ENCODE measurements at places on chromosomes 6 and 20.

DNA sequence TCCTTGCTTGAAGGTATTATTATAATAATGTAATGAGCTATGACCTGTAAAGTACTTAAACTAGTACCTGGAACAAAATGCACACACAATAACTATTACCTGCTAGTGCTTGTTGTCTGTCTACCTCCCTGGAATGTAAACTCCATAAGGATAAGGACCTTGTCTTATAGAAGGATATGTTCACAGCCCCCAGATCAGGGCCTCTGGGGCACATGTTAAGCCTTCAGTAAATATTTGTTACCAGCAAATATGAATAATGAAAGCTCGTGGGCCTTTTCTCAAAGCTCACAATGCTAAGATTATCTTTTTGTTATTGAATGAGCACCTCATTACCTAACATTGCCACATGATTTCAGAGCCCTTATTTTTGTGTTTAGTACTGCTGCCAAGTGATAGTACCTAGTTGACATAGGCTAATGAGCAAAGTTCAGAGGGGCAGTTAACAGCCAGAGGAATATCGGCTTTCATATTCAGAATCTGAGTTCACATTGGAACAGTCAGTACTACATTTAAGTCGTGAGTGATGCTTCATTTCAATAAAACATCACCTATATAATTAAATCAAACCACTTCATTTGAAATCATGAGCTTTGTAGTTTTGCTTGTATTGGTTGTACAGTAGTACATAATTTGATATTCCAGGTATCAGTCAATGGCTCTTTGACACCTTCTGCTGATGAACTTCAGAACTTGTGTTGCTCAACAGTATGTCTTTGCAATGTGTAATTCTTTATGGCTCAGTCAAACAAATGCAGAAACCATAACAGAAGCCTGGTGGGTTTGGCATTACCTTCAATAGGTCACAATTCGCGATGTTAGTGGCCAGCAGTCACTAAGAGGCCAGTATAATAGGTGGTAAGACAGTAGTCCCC lies 11.8 kb upstream of the SMLR1 start:
- no peak for DNase-seq

DNA sequence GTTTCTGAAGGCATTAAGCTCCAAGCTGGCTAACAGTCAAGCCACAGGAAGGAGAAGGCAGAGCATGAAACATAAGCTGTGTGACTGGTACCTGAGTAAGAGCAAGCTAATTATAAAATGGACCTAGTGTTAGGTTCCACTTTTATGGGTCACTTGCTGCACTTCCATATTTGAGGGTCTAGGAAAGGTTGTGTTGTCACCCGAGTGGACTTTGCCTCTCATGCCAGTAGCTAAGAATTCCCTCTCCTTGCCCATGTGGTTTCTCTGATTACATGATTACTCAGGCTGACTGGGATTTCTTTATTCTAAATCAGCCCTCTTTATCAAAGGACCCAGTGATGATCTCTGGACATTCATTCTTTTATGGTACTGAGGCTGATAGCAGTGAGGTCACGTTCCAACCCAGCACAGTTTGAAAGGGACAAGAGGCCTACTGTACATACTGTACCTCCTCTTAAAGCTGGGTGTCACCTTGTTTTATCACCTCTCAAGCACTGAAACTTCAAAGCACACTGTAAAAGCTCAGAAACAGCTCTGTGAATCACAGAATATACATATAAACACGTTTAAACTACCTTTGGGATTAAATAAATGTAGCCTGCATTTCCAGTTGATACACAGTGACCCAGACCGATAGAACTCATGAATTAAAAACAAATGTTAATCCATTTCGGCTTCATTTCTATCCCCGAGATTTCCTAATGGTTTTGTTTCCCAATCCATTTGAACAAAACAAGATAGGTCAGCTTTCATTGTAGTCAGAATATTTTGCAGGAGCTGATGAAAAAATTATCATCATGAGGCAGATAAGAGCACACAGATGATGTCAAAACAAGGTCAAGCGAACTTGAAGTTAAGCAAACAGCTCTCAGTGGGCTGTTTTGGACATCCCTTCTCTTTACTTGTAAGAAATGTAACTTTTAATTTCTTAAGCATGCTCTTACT lies 96.5 kb downstream of the ALDH8A1 start:
- DNase-seq = no peak

DNA sequence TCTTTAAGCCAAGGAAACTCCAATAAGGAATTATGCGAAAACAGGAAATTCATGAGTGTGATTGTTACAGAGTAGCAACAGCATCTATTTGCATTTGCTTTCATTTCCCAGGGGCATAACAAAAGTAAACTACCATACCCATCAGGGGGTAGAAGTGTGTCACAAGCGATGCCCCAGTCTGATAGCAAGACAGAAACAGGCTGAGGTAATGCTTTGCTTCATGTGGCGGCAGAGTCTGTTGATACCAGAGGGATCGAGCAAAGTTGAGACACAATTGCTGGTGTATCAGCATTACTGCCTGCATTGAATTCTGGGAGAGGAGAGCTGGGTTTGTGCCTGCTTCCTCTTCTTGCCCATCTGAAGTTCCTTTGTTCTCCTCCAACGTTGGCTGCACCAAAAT lies 51.2 kb upstream of the LYRM2 start:
- no peak for DNase-seq

DNA sequence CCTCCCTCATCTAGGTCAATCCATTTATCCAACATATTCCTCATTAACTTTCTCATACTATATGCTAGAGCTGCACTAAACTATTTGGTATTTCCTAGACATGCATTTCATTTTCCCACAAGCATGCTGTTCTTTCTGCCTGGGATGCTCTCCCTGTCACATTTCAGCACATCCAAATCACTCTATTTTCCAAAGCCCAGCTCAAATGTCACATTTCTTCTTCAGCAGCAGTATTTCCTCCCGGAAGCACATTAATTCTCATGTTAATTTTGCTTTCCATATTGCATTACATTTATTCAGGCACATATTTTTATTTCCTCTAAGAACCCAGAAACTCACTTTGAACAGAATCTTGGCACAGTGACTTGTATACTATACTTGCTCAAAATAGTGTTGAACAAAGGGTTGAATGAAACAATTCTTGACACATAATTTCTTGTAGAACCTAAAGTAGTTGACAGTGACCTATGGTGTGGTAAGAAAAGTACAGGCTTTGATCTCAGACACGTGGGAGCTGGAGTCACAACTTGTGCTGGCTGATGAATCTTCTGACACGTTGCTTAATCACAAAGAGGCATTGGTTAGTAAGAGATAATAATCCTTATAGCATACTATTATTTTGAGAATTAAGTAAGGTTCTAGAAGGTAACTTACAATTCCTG lies 30.8 kb upstream of the CD2AP start:
- no peak for DNase-seq

DNA sequence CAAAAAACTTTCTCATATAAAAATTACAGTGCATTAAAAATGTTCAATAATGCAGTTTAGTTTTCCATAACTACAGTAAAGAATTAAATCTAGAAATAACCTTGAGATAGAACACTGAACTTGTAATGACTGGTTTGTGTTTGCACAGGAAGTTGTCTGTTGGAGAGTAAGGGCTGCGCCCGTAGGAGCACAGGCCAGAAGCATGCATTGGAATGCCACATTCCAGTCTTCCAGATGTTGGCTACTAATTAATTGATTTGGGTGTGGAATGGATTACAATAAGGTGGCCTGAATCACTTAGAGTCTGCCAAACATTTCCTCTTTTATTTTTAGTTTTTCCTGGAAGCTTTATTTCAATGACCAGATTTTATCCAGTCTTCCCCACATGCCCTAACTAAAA lies 582.6 kb upstream of the MMS22L start:
- DNase-seq = no peak

GRCh38 chr20:62587757-62588402 lies 54.4 kb upstream of the SLCO4A1 start:
- peak; percentile 67 for DNase-seq

GRCh38 chr20:13261460-13262301 lies 40.6 kb downstream of the ISM1 start:
- peak; percentile 67 for DNase-seq

DNA sequence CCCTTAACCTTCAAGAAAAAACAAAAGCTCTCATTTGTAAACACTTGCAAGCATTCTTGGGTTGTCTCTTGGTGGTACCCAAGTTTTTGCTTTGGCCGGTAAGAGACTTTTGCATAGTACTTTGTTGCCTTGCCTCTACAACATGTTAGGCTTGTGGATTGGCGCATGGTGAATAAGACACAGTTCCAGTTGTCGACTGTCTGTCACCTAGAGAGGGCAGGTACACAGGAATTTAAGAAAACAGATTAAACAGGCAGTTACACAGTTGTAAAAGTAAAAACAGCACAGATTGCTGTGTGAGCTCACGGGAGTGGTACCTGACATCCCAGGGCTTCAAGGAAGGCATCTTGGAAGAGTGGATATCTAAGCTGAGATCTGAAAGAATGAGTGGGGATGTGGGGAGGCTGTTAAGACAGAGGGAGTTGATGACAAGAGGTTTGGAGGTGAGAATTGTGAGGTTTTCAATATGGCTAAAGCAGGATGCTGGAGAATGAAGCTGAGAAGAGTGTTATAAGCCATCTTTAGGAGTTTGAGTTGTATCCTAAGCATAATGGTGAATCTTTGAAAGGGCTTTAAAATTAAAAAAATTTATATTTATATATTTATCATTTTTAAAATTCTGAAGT lies 19.2 kb downstream of the UTRN start:
- no peak for DNase-seq

DNA sequence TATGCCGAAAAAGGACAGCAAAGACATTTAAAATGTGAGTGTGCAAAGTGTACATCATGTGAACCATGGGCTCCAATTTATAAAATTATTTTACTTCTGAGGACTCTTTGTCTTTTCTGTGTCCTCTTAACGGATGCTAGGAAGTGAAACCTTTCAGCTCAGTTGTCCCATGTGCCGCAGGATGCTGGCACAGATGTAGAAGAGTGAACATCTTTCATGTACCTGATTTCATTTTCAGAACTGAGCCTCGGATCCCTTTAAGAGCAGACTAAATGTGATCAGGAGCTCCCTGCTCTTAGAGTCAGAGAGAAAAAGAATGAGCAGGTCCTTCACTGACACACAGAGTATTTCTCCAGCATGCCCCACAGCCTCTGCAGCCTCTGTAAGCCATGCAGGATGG lies 27.6 kb upstream of the FUCA2 start:
- DNase-seq = no peak

GRCh38 chr20:33649201-33649681 lies 12.9 kb upstream of the C20orf144 start:
- DNase-seq = no peak

DNA sequence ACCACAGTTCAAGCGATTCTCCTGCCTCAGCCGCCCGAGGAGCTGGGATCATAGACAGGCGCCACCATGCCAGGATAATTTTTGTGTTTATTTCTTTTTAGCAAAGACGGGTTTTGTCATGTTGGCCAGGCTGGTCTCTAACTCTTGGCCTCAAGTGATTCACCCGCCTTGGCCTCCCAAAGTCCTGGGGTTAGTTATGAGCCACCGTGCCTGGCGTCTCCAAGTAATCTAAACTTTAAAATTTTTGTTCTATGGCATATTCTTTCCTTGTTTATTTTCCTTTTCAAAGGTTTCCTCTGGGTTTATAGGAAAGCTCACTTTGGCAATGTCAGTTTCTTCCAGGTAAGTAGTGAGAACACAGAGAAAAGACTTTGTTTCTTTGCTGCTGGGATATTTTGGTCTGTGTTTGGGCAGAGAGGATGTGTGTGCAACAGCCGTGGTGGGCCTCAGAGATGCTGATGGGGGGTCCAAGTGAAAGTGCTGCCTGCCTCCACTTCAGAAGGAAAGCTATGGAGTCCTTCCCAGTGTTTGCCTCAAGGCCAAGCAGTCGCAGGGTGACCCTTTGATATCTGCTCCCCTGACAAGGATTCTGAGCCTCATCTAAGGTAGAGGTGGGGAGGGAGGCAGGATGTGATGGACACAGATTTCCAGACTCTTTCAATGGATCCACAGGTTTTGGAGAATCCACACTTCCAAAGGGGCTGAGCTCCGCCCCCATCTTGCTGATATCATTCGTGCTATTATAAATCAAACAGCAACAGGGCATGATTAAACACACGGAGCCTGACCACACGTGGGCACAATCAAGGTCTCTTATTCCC lies 2.3 kb downstream of the LRP11 start:
- DNase-seq = no peak

- DNase-seq = no peak
Observed at GRCh38 chr6:25334793-25335192, 55.6 kb downstream of the CARMIL1 start.

DNA sequence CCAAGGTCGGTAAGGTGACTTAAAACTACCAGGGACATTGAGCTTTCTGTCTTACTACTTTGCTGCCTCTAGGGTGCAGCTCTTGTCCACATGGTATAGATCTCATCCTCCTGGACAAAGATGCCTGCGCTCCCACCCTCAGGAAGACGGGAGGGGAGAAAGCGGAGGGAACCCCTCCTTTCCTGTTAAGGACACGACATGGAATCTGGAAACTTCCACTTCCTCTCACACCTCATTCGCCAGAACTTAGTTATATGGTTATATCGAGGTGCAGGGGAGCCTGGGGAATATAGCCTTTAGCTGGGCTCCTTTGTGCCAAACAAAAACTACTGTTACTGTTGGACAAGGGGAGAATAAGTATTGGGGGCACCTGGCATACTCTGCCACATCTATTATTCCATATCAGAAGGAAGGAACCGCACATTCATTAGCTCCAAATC lies 224.3 kb upstream of the TSHZ2 start:
- DNase-seq = no peak

GRCh38 chr6:28693033-28693750 lies 167.5 kb downstream of the GPX5 start:
- no peak for DNase-seq

DNA sequence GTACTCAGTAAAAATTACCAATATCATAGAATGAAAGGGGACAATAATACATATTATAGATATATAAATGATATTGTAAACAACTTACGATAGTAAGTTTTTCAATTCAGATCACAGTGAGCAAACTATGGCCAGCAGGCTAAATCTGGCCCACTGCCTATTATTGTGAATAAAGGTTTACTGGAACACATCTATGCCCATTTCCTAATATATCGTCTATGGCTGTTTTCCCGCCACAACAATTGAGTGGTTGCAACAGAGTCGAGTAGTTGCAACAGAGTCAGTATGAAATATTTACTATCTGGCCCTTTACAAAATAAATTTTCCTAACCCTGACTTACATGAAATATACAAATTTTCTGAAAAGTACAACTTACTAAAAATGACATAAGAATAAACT lies 297.3 kb upstream of the KCNQ5 start:
- no peak for DNase-seq

- DNase-seq = no peak
Observed at GRCh38 chr6:158474961-158475343, 84.9 kb upstream of the TMEM181 start.

DNA sequence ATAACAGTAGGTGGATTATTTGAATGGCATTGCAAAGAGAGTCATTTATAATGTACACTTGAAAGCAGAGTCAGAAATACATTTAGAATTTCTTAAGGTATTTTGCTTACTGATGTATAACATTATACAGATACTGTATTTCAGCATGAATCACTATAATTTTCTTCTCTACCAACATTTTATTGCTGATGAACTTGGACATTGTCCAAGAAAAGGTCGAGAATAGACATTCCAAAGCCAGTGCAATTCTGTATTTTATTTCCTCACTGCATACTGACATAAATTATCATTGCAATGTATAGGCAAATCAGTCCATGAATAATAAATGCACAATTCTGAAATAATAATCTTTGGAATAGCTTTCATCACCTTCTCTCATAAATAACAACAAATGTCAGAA lies 1420.0 kb upstream of the EYS start:
- no peak for DNase-seq

Data from activated T-cell treated with anti-CD3 and anti-CD28 coated beads, Interleukin-2, amount 50 U/mL, for 48 hours (primary cell).